ENCODE measurements at places on chromosomes 12 and 14.

GRCh38 chr12:65867394-65867793 lies 43.1 kb downstream of the HMGA2 start:
- DNase-seq: peak; percentile 83

DNA sequence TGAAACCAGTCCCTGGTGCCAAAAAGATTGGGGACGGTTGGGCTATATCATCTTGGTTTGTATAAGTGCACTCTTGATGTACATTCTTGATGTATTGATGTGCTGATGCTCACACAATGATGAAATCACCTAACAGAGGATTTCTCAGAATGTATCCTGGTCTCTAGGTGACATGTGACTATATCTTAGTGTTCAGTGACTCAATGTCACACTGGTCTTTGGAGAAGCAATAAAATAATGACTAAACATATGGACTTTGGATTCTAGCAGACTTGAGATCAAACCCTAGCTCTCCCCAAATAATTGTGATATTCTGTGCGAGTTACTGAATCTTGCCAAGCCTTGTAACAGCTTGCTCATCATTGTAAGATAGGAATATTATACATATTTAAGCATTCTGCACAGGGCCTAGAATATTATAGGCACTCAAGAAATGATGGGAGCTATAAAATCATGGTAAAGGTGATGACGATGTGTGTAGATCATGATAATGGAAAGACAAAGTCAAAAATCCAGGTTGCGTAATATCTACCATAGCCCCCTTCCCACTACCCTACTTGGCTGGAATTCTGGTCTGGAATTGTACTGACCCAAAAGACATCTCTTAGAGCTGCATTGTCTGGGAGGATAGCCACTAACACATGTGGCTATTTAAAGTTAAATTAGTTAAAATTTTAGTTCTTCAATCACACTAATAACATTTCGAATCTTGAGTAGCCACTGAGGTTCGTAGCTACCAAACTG lies 117.6 kb upstream of the PWP1 start:
- DNase-seq: no peak

- no peak for DNase-seq
Observed at GRCh38 chr14:77120771-77121743, 20.5 kb downstream of the ZDHHC22 start.

- DNase-seq: no peak
Observed at GRCh38 chr12:49540229-49541139, 1.7 kb downstream of the KCNH3 start.

GRCh38 chr14:56212521-56212920 lies 94.3 kb downstream of the PELI2 start:
- no peak for DNase-seq

Measured in EL (cell line).